Hypothalamus (tissue), 51 donors: ENCODE measurements at places on chromosomes 3 and 15.

DNA sequence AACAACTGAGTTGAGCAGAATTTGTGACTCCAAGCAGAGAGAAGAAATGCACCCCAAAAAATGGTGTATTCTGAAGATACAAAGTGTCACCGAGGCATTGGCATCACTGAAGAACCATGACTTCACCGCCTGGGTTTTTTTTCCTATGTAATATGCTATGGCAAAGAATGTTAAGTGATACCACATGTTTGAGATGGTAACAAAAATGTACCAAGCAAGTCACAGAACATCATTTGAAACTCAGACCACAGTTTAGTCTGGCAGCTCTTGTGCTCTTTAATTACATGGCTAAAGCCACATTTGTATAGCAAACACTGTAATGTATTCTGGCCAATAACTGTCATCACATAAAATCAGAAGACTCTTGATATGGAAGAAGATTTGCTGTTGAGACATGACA is 323.5 kb downstream of the ULK4 start:
- DNase-seq: no peak

DNA sequence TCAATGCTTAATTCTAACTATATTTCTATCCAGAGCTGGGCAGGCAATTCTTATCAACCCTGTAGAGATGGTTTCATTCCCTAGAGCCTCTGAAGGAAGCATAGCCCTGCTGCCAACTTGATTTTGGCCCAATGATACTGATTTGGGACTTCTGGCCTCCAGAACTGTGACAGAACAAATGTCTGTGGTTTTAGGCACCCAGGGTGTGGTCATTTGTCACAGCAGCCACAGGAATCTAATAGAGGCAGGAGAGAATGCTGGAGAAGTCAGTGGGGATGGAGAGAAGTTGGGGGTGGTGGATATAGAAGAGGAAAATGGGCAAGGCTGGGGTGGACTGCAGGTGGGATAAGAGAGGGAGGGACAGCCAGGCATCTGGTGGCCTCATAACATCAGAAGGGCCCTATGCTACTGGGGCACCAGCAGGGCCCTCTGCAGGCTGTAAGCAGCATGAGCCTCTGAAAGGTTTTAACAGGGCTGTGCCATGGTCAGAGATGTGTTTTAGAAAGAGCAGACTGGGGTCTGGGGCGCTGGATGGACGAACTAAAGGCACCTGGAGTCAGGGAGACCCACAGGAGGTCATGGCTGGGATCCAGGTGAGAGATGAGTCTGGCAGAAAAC is 19.8 kb downstream of the MRPS11 start:
- DNase-seq: no peak

DNA sequence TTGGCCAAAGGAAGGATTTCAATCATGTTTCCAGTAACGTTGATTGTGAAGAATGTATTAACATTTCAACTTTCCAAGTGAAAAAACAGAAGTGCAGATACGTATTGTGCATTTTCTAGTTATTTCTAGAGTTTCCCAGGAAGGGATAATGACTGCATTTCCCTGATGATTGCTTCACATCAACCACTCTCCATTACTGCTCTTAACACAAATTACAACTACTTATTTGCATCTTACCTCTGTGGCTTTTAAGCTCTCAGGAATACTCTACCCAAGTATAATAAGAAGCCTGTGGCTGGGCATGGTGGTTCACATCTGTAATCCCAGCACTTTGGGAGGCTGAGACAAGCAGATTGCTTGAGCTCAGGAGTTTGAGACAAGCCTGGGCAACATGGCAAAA is 582.5 kb downstream of the ZNF385D start:
- no peak for DNase-seq

DNA sequence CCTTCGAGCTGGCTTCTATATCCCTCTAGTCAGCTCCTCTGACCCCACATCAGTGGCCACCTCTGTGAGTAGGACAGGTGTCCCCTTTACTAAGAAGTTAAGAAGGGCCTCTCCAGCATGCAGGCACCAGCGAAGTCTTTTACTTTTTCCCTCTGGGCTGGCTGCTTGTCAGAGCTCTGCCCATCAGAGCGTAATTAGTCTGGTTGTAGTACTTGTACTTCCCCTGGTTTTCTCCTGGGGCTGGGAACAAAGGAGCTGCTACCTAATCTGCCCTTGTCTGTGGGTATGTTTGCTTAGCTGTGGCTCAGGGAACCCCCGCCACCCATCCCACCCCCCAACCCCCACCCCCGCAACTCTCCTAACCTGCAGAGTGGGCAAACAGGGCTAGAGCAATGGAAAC is 27.4 kb upstream of the ALPK3 start:
- no peak for DNase-seq
